K562 (cell line): ENCODE measurements at places on chromosomes 6 and 20.

DNA sequence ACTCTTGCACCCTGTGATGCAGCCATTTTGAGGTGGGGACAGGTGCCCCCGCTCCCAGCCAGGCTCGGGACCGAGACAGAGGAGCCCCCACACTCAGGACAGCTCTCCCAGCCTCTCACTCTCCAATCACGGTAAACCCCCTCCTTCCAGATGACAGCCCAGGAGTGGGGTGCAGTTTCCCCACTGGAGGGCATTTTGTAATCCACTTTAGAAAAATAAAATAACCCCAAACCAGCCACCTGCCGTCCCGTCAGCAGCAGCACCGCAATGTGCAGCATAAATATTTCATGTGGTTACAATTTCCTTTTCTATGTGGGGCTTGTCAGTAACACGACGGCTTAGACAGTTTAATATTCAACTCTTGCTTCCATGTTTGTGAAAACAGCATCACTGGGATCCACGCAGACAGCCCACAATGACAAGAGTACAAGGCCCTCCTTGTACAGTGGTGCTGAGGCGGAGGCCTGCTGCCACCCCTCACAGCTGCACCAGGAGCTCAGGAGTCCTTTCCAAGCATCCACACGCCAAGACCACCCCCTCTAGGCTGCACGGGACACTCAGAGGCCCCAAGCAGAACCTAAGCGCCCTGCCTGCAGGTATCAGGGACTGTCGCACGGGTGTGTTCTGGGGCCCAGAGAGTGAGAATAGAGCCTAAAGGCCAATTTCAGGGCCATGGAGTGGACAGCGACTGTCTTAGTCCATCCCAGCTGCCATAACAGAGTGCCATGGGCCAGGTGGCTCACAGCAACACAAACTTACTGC is 116.7 kb downstream of the JPH2 start:
- no peak overlapping the region for H3K27ac ChIP-seq
- peaks cover 51% of the 10 kb centered on the region for H3K27me3 ChIP-seq

GRCh38 chr20:31508517-31509244 is 5.6 kb upstream of the HM13 start:
- no peak overlapping the region for H3K4me3 ChIP-seq
- H3K27me3 ChIP-seq = no peaks in the 10 kb centered on the region
- no peaks in the 10 kb centered on the region for H3K36me3 ChIP-seq
- DNase-seq = no peak

- DNase-seq = no peak
- H3K4me1 ChIP-seq = no peaks in the 10 kb centered on the region
- H3K4me3 ChIP-seq = no peak overlapping the region
- H3K27me3 ChIP-seq = no peaks in the 10 kb centered on the region
- H3K27ac ChIP-seq = no peak overlapping the region
These were observed 162.2 kb downstream of the GJA1 start for GRCh38 chr6:121597654-121598053.

- no peaks in the 10 kb centered on the region for H3K36me3 ChIP-seq
- H3K4me3 ChIP-seq = peak overlapping the region; percentile 69
- DNase-seq = peak; percentile 84
- H3K27ac ChIP-seq = peak overlapping the region; percentile 95
These were observed 917 bp upstream of the TEAD3 start for GRCh38 chr6:35497571-35498421.

- H3K27ac ChIP-seq = peak overlapping the region; percentile 14; the same call in 1 of the 3 replicates
- no peaks in the 10 kb centered on the region for H3K36me3 ChIP-seq
- peak overlapping the region; percentile 75 for H3K4me3 ChIP-seq
- no peaks in the 10 kb centered on the region for H3K27me3 ChIP-seq
These were observed 18.7 kb downstream of the BTN3A1 start for GRCh38 chr6:26420688-26421171.

DNA sequence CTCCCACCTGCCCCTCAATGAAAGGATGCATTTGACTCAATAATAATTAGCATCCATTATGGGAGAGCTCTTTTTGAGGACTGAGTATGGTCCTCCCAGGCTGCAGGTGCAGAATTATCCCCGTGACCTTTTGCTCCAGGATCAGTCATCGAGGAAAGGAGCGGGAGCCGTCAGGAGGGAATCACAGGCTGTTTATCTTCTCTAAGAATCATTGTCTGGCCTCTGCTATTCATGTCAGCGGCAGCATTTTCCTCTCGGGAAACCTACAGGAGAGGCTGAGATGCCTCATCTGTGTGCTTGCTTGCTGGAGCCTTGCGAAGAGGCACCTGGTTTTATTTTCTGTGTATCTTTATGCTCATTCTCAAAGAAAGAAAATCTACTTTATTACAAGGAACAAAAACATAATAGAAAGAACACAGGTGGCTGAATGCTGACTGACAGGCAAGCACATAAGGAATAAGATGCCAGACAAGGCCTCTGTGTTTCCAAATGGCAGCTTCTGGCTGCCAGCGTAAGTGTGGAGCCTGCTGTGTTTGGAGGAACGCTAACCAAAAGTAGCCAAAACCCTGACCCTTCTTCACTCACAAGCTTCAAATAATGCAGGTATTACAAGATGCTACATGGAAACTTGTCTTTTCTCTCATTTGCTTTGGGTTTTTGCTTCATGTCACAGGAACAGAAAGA is 539.1 kb upstream of the MARCKS start:
- no peak overlapping the region for H3K4me3 ChIP-seq
- DNase-seq = no peak
- H3K27me3 ChIP-seq = no peaks in the 10 kb centered on the region
- no peaks in the 10 kb centered on the region for H3K36me3 ChIP-seq
- no peaks in the 10 kb centered on the region for H3K4me1 ChIP-seq

DNA sequence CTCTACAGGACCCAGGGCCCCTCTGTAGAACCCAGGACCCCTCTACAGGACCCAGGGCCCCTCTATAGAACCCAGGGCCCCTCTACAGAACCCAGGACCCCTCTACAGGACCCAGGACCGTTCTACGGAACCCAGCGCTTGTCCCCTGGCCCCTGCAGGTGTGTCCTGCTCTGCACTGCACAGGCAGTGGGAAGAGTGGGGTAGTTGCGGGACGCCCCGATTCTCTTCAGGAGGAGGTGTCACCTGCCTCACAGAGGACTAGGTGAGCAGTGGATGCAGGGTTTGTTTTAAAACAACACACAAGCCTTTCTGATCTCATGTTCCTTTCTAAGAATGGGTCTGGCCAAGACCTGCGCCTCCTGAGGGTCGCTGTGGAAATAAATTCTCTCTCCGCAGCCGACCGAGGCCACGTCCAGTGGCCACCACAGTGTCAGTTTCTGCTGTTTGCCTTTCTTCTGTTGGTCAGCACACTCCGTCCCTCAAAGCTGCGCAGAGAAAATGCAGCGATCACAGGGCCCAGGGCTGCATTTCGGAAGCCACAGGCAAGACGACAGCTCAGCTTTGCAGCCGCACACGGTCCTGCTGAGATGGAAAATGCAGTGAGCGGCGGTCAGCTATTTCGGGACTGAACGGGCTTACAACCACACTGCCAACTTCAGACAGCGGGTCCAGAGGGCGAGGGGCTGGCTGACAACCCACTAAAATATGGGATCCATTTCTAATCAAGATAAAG is 135.2 kb downstream of the DLL1 start:
- peaks cover 35% of the 10 kb centered on the region for H3K27me3 ChIP-seq
- DNase-seq = no peak
- H3K4me1 ChIP-seq = no peaks in the 10 kb centered on the region; the same call in 2 of the 3 replicates
- H3K36me3 ChIP-seq = no peaks in the 10 kb centered on the region
- H3K27ac ChIP-seq = no peak overlapping the region

GRCh38 chr20:50930139-50930975 is 880 bp downstream of the ADNP start:
- no peaks in the 10 kb centered on the region for H3K27me3 ChIP-seq
- peaks cover 12% of the 10 kb centered on the region for H3K4me1 ChIP-seq
- H3K36me3 ChIP-seq = peaks cover 73% of the 10 kb centered on the region
- peak overlapping the region; percentile 99 for H3K27ac ChIP-seq

DNA sequence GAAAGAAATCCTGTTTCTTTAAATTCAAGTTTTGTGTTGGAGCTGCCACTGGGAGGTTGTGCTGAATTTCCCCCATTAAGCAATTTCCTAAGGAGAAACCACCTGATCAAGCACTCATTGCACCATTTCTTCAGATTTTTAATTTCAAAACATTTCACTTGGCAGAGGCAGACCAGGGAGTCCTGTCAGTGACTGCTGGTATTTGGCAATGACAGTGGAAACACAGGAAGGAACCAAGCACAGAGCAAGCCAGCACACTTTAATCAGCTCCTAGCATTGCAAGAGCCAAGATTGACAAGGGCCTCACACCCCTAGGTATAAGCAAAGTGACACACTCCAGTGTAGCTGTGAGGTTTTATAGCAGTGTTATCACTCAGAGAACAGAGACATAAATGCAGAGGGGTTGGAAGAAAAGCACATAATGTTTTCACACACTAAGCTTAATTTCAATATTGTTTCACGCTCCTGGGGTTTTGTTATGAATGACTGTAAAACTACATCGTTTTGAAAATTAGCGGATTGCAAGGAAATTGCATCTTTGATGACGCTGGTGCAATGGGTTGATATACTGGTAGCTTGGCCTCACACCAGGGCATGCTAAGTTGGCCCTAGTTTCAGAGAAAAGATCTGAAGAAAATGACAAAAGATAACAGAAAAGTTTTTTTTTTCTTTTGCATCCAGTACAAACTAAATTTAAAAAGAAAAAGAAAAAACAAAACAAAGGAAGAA is 768.4 kb downstream of the TFAP2A start:
- no peak overlapping the region for H3K4me3 ChIP-seq
- H3K27ac ChIP-seq = no peak overlapping the region
- H3K36me3 ChIP-seq = no peaks in the 10 kb centered on the region
- H3K27me3 ChIP-seq = no peaks in the 10 kb centered on the region
- no peak for DNase-seq
- H3K4me1 ChIP-seq = no peaks in the 10 kb centered on the region

GRCh38 chr6:52523378-52524142 is 53.3 kb downstream of the TRAM2 start:
- no peaks in the 10 kb centered on the region; the same call in 2 of the 3 replicates for H3K36me3 ChIP-seq
- DNase-seq = no peak
- no peak overlapping the region for H3K27ac ChIP-seq
- H3K27me3 ChIP-seq = no peaks in the 10 kb centered on the region

GRCh38 chr6:141752677-141753076 is 380.0 kb upstream of the GJE1 start:
- no peak for DNase-seq
- no peak overlapping the region for H3K4me3 ChIP-seq
- no peaks in the 10 kb centered on the region for H3K4me1 ChIP-seq
- no peaks in the 10 kb centered on the region for H3K36me3 ChIP-seq

DNA sequence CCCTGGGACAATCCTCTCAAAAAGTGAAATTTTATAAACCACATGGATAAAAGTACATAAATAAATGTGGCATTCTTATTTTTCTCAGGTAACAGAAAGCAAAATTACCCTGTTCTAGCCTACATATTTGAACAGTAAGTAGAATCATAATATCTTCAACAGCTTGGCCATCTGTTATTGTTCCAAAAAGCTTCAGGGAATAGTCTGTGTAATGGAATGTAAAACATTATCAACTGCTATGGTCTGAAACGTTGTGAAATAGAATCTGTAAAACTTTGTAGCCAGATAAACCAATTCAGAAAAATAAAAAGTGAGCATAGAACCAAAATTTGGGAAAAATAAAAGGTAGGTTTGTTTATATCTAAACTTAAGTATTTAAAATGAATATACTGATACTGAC is 114.7 kb downstream of the THEMIS start:
- H3K27me3 ChIP-seq = no peaks in the 10 kb centered on the region
- H3K27ac ChIP-seq = no peak overlapping the region
- no peak overlapping the region for H3K4me3 ChIP-seq

- H3K27ac ChIP-seq = peak within 1 kb of the TSS; percentile 79
- no peaks in the 10 kb centered on the region for H3K27me3 ChIP-seq
- peak within 1 kb of the TSS; percentile 67 for H3K4me3 ChIP-seq
- peaks cover 18% of the 10 kb centered on the region for H3K4me1 ChIP-seq
These were observed at the start of gene ZFP64 for GRCh38 chr20:52191132-52191915. Gene ZFP64 (minus strand): TSS chr20:52191779. CDS start chr20:52191636, 143 bp downstream.
